CD4-positive, alpha-beta T cell treated with Interleukin-15 for 4 hours (primary cell): ENCODE measurements at places on chromosomes 7 and 10.

- no peak for DNase-seq
Measured at GRCh38 chr7:135748770-135749169, at the start of gene FAM180A. FAM180A (minus strand) TSS chr7:135748813; CDS start chr7:135748580, 233 bp downstream.

DNA sequence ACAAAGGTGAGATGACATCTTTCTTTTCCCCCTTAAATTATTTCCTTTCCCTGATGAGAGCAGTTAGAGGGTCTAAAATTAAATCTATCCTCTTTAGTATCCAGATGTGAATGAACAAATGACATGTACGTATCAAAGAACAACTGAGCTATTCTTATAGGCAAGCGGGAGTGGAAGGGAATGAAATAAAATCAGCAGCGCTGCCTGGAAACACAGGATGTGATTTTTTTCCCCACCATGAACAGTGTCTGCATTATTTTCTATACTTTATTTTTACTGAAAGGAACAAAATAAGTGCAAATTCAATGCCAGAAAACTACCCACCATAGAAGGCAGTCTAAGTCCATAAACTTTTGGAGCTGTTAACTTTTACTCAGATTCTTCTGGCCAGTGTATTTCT is 40.6 kb downstream of the SLC26A4 start:
- DNase-seq = no peak

DNA sequence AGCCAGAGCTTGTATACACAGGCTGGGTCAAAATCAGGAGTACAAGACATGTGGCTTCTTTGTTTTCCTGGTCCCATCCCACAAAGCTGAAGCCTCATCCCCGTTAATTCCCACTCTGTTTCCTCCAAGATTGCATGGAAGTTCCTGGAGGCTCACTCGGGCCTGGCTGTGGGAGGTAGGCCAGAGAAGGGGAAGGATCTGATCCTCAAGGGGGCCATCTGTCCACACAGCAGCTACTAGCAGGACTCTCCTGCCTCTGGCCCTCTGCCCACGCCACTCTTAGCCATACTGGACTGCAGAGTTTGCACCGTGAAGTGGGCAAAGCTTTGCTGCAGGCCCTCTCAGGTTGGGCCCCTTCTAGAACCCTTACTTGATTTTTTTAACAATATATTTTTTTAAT is 160.6 kb downstream of the FGFR2 start:
- DNase-seq = no peak

DNA sequence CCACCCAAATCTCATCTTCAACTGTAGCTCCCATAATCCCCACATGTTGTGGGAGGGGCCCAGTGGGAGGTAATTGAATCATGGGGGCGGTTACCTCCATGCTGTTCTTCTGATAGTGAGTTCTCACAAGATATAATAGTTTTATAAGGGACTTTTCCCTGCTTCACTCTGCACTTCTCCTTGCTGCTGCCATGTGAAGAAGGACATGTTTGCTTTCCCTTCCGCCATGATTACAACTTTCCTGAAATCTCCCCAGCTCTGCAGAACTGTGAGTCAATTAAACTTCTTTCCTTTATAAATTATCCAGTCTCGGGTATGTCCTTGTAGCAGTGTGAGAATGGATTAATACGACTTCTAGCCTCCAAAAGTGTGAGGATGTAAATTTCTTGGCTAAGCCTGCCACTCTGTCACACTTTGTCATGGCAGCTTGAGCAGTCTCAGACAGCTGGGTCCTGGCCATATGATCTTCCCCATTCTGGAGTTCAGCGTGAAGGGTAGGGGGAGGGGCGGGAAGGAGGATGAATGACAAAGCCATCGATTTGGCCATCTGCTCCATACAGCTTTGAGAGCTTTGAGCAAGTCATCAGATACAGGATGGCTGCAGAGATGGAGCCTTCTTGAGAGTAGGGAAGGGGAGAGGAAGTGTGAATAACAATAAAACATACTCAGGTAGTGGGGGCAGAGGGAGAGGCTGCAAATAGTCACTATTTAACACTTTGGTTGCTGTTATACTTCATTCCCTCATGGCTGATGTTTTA is 19.1 kb upstream of the INPP5F start:
- DNase-seq = no peak

DNA sequence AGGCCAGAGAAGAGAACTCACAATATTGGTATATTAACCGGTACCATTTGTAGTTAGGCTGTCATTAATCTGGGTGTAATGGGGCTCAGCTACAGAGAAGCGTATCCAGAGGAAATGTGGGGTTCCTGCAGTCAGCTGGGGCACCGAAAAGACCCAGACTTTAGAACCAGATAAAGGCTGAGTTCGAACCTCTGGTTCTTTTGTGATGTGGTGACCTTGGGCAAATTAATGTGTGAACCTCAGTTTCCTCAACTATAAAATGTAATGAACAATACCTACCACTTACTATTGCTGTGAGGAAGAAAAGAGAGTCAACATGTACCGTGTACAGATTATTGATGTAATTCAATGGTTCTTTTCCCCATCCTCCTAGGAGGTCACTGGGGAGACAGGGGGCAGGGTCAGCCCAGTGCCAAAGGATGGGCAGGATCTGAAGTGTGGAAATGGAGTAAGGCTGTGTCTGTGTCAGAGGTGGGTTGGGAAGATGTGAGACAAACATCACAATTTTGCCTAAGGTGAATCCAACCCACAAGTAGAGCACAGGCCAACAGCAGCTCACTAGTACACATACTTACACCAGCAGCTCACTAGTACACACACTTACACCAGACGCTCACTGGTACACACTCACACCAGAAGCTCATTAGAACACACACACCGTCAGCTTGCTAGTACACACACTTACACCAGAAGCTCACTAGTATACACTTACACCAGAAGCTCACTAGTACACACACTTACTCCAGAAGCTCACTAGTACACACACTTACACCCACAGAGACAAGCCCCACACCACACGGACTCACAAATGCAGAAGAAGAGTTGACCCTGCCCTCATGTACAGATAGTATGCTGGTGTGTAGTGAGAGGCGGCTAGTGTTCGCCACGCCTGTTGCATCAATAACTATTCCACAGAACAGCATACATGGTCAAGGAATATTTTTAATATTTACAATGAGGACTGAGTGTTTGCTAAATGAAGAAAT is 28.0 kb downstream of the PRSS2 start:
- peak; percentile 57 for DNase-seq

- DNase-seq = no peak
Measured at GRCh38 chr10:11345224-11346054, 266.0 kb downstream of the USP6NL start.

GRCh38 chr7:13633857-13634256 is 355.6 kb downstream of the ETV1 start:
- no peak for DNase-seq

DNA sequence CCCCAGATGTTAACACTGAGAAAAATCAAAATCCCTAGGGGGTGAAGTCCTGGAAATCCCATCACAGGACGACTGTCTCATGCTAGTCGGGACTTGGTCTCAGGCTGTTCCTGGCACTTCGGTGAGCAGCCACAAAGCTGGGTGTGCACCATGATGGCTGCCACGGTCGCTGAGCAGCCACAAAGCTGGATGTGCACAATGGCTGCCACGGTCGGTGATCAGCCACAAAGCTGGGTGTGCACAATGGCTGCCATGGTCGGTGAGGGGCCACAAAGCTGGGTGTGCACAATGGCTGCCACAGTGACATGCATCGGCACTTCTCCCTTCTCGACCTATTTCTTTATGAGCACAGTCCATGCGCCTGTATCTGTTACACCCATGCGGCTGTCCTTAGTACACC is 505.1 kb downstream of the TCERG1L start:
- no peak for DNase-seq

DNA sequence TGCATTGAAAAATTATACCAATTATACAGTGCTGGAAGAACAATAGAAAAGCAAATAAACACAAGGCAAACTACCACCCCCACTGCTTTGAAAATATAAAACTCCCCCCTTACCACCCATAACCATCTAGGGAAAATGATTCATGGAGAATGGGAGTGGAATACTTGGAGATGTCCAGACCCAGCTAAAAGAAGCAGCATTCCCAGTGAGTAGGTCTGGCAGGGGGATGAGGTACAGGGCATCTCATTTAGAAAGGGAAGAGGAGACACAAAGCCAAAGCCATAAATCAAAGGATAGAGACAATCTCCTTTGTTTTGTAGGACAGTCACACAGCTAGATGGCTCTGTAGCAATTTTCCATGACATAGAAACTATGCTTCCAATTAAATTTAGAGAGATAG is 36.0 kb upstream of the DGKI start:
- no peak for DNase-seq
